Activated CD4-positive, alpha-beta memory T cell treated with anti-CD3 and anti-CD28 coated beads for 36 hours (primary cell): ENCODE measurements at places on chromosomes 3 and 15. TPM values are rescaled to one million over a fixed set of nuclear protein-coding genes. Genes with fewer than 3 reads are reported as not detected.

Gene CFAP100
- not detected for total RNA-seq

Gene CLDN16
- total RNA-seq: not detected

Gene WNT7A
- 0.33 TPM for total RNA-seq

Gene GREM1
- not detected for total RNA-seq

Gene SLC24A5
- not detected for total RNA-seq

Gene PLCH1
- 0.12 TPM for total RNA-seq
